Activated T-cell treated with anti-CD3 and anti-CD28 coated beads for 24 hours (primary cell): ENCODE measurements at places on chromosomes 6 and 20.
A peak's percentile ranks its signal among the peaks of the same experiment; 100 is the strongest.

DNA sequence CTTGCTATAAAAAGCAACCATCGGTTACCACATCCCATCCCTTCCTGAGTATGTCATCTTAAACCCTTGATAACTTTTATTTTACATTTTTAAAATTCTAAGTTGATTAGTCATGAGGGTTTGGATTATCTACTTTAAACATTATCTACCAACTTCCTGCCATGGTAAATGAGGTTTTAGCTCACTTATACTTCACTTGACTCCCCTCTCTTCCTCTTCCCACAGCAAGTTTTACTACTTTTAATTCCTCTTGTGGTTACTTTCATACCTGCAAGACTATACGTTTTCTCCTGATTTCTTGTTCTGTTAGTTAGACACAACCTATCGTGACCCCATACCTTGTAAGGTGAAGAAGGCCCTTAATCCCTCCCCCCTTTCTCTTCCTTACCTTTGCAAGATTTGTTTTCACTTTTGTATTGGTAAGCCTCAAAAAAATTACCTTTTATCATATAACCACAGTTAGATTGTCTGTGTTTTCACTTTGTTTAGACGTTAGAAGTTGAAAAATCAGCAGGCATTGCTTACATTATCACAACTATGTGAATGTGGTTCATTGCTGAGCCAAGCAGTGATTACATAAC, 60.1 kb upstream of the OGFRL1 start:
- no peak for DNase-seq

GRCh38 chr6:82589509-82590206, 226.0 kb downstream of the TPBG start:
- no peak for DNase-seq

- no peak for DNase-seq
Observed at GRCh38 chr20:59776626-59777330, 156.7 kb downstream of the SYCP2 start.

GRCh38 chr20:46636514-46636913, 14.7 kb downstream of the SLC13A3 start:
- DNase-seq, result no peak

GRCh38 chr6:43037197-43037596, 15.8 kb downstream of the RRP36 start:
- no peak for DNase-seq

DNA sequence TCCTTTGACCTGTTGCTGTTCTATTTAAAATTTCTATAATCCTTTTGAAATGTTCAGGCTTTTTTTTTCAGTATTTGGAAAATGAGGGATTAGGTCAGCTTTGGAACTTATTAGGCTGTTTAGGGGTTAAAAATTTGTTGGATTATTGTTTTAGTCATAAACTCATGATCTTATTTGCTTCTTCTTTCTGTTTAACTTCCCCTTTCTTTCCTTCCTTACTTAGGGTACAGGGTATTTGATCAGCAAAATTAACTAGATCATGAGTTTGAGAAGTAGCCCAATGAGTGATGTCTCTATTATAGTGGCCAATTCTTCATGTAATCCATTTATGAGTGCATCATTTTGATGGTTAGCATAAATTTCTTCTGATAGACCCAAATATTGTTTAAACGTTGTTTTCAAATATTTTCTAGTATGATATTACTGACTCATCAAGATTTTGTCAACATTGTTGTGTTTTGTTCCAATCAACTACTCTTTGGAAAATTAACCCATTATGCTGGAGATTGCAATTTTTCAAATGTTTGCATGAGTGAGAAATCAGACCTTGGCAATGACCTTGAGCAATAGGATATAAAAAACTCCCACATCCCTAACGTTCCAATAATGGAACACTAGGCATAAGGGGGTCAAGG, 94.4 kb downstream of the OTOR start:
- no peak for DNase-seq

DNA sequence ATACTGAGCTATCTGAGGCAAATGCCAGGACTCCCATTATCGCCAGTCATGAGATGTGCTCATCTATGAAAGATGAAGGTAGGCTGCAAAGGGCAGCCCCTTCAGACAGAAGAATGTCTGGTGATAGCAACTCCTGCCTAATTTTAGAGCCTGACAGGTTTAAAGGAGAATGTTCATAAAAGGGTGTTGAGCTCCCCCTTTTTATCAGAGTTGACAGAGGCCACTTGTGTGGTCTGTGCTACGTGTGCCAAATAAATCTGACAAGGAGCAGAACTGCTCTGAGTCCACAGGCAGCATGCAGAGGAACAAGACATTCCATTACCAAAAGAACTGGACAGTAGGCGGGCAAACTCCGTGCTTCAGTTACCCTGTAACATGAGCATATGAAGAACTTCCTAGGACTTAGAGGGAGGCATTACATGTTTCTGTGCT, 101.8 kb downstream of the PREP start:
- no peak for DNase-seq

GRCh38 chr6:124676033-124676432, 286.2 kb upstream of the RNF217 start:
- DNase-seq, result no peak

GRCh38 chr6:33201147-33201545, 479 bp downstream of the SLC39A7 start:
- no peak for DNase-seq

DNA sequence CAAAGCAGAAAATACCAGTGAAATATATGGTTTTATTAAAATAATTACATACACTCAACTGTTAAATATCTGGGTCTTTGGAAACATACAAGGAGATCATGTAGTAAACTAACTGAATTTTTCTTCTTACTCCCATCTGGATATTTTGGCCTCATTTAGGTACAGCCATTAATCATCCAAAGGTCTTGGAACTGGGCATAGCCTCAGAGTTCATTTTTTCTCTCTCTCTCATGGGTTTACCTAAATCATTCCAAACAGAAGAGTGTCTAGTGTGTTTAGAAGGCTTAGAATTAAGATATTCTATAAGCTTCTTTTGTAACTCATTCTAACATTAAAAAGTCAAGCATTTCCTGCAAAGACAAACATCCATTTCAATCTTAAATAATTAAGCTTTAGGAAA, 79.4 kb downstream of the HMGCLL1 start:
- DNase-seq, result no peak

GRCh38 chr6:42720739-42721138, 1.7 kb downstream of the PRPH2 start:
- no peak for DNase-seq

GRCh38 chr6:27141529-27142015, 105.9 kb upstream of the PRSS16 start:
- no peak for DNase-seq

DNA sequence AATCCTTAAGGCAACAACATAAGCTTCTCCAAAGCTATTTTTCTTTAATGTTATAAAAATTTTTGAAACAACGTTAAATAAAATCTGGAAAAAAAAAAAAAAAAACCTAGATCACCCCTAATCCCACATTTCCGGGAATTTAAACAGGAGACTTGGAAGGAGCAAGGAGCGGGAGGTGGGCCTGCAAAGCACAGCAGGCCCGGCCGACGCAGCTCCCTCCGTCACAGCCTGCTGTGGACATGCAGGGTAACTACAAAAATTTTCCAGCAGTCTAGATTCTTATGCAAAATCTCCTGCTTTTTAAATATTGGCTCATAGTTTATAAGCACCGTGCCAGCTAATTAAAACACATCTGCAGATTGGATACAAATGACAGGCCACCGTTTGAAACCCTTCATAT, 23.5 kb downstream of the FOXF2 start:
- DNase-seq, result no peak

DNA sequence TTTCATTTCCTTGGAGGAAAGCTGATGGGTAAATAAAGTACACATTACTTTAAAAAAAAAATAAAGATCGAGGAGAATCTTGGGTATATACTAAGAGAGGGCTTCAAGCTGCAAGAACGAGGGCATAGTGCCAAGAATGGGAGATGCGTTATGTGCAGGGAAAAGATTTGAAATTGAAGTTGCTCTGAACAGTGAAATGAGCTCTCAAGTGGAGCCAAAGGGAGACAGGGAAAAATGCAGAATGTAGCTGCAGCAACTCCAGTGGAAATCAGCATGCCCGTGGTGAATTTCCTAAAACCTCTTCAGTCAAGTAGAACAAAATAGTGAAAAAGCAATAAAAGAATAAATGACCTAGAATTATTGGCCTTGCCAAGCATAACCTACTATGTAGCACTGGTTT, 11.4 kb upstream of the COL9A1 start:
- DNase-seq, result no peak

GRCh38 chr6:11251553-11252360, 19.3 kb upstream of the NEDD9 start:
- no peak for DNase-seq

- DNase-seq, result no peak
Observed at GRCh38 chr6:116954938-116955337, 77.9 kb downstream of the RFX6 start.

GRCh38 chr6:27806981-27807440, 105.2 kb downstream of the OR2B2 start:
- no peak for DNase-seq

DNA sequence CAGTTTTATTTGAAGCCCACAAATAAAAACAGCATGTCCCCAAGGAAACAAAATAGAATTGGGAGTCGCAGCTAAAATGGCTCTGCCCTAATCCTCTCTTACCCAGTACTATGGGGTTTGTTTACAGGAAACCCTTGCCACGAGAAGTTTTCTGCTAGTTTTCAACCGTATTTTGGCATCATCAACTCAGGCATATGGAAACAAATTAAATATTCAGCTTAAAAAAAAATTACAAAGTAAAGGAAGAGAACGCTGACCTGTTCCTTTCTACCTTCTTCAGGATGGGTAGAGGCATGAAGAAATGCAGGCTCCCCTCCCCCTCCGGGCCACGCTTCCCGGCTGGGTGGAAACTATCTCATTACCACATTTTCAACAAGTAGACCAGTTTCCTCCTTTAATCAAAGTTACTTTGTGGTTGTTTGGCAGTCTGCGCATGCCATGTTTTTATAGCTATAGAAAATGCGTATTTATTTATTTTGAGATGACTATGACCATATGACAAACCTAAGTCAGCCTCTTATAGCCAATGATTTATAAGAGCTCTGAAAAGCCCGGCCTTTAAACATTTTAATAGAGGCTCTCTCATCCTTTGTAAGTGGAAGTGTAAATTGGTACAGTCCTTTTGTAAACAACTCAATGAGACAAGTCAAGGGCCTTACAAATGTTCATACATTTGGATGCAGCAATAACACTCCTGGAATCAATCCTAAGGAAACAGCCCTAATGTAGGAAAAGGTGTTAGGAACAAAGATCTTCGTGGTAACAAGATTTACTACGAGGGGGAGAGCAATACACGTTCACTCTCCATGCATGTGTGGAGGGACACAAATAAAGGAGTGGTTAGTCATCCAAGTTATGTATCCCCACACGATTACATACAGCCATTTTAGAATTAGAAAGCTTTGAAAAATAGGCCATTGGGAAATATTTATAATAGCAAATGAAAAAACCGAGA, 16.1 kb upstream of the ZNF217 start:
- DNase-seq, result peak; percentile 53
